Stimulated activated CD4-positive, alpha-beta T cell treated with anti-CD3 and anti-CD28 coated beads, Interleukin-1b, Interleukin-23, amount 100 ng/mL, for 1 hour (primary cell): ENCODE measurements at places on chromosomes 4 and X.

GRCh38 chr4:165723051-165723795 is 149.8 kb upstream of the TLL1 start:
- no peak for DNase-seq

DNA sequence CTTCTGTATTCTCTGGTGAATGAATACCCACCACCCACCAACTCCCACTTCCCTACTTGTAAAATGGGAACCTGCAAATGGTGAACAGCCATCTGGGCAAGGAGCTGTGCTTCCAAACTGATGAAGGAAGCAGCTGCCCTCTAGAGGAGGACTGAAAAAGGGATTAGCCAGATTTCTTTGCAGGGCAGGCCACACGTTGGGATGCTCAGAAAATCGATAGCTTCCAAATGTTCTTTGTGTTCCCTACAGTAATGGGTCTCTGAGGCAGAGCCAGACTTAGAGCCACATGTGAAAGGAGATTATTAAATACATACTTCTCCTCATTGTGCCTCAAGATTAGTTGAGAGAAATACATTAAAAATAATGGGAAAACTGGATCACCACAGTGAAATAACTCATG is 39.3 kb upstream of the LPAR4 start:
- no peak for DNase-seq

GRCh38 chrX:16113978-16114565 is 9.3 kb upstream of the GRPR start:
- no peak for DNase-seq

- no peak for DNase-seq
These were observed 50.5 kb upstream of the FAM9C start for GRCh38 chrX:13094828-13095341.

GRCh38 chr4:72814241-72814640 is 245.2 kb upstream of the ADAMTS3 start:
- no peak for DNase-seq

- no peak for DNase-seq
These were observed 53.1 kb downstream of the ETNPPL start for GRCh38 chr4:108709722-108710121.

DNA sequence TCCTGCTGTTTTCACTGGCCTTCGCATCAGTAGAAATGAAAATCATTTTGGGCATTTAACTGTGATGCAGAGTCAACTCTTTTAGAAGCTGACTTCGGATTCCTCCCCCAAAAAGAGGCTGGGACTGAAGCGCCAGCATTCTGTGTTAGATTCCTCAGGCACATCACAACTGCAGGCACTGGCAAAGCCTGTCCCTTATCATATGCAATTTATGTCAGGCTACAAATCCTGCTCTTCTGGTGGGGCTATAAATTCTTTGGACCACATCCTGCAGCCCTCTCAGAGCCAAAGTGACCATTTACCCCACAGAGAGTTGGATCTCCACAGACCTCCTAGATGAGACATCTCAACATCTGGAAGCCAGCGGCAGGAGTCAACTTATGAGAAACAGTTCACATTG is 138.4 kb downstream of the CBR4 start:
- DNase-seq = no peak

- DNase-seq = no peak
These were observed at the start of gene STOX2 for GRCh38 chr4:183905081-183905592. Gene STOX2 (plus strand): TSS chr4:183905307. CDS start chr4:183906791, 1,484 bp downstream.

GRCh38 chrX:7570432-7571029 is 272.4 kb upstream of the VCX start:
- no peak for DNase-seq

DNA sequence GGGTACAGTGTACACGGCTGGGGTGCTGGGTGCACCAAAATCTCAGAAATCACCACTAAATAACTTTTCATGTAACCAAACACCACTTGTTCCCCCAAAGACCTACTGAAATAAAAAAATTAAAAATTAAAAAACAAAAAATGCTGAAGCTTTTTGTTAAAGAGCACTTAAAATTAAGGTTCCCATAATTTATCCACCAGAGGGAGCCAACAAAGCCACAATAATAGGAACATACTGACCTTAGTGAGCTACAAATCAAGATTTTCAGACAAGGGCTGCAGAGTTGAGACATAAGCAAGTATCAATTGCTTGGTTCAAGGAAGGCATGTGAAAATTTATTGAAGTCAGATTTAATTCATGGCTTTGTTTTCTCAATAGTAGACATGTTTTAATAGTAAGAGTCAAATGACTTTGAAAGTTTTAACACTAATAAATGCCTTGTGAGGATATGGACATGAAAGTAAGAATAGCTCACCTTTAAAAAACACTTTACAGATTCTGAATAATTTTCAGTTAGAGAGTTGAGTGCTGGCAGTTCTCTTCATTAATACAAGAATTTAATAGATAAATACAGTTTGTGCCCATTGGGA is 43.0 kb upstream of the SCOC start:
- DNase-seq = no peak

GRCh38 chr4:45865781-45866180 is 258.1 kb downstream of the GABRG1 start:
- DNase-seq = no peak

GRCh38 chrX:69045616-69046345 is 119.5 kb downstream of the PJA1 start:
- no peak for DNase-seq

- DNase-seq = no peak
These were observed 3.1 kb downstream of the TFDP3 start for GRCh38 chrX:133215017-133215416.
